CD14-positive monocyte (primary cell): ENCODE measurements at places on chromosomes 7 and 10.

- no peak for DNase-seq
Measured at GRCh38 chr10:121597504-121598262, 561 bp downstream of the FGFR2 start.

GRCh38 chr7:104958371-104958865 lies 55.6 kb upstream of the KMT2E start:
- no peak for DNase-seq

- DNase-seq = no peak
Measured at GRCh38 chr7:39683216-39683845, 60.0 kb downstream of the RALA start.

DNA sequence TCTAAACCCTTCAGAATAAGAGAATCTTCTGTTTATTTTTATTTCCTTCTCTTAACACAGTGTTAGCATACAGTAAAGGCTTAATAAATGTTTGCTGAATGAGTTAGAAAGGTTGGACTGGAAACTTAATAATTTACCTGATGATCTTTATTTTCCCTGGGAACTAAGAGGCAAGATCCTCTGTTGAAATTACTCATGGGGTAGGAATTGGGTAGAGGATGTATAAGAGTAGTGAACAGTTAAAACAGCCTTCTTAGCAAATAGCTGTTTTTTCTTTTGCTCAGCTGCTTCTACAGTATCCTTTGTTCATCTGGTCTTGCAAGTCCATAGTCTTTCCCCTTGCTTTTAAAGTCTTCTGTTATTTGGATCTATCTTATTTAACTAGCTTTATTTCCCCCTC lies 80.0 kb downstream of the AKAP9 start:
- no peak for DNase-seq

DNA sequence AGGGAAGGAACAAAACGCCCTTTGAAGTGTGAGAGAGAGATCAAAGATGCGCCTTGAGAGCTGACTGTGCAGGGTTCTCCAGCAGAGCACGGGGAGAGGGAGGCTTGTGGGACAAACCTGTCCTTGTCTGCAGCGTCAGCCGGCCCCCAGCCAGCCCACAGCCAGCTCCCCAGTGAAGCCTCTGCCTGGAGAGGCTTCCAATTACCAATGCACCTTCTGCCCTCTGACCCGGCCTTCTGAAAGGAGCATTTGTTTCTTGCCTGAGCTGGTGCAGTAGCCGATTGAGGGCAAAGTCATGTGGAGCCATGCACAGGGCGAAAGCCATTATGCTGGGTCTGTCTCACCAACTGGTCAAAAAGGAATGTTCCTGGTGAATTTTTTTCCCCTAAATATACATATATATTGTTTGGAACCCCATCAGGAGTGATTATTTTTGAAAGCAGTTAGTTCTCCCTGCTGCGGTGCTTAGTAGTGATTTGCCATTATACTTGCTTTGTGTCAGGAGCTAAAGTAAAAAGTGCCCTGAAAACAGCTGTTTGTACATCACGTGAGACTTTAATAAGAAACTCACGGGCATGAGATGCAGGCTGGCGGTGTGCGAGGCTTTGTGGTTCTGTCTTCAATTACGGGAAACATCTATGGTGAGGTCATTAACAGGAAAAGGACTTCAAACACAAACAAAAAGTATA lies 268.6 kb downstream of the KLF6 start:
- DNase-seq = no peak

GRCh38 chr7:117087639-117088396 lies 134.5 kb downstream of the ST7 start:
- DNase-seq = no peak

- DNase-seq = no peak
Measured at GRCh38 chr7:155181768-155182167, 111.6 kb downstream of the HTR5A start.

DNA sequence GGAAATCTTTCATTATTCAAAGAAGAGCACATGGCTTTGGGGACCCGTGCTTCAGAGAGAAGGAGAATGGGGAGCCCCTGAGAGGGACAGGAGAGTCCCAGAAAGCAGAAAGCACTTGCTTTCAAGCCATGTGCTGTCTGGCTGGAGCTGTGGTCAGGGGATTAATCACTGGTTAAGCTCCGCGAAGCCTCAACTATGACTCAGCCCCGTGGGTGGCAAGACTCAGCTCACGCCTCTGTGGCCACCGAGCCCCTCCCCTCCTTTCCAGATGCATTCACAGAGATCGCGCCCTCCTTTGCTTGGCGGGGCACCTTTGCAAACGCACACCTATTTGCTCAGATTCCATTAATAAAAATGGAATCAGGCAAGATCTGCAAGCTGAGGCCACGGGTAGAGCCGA lies 202.9 kb upstream of the TCERG1L start:
- no peak for DNase-seq

- no peak for DNase-seq
Measured at GRCh38 chr7:108824840-108825580, 255.3 kb downstream of the DNAJB9 start.

GRCh38 chr7:41745451-41745850 lies 42.6 kb upstream of the INHBA start:
- DNase-seq = no peak

DNA sequence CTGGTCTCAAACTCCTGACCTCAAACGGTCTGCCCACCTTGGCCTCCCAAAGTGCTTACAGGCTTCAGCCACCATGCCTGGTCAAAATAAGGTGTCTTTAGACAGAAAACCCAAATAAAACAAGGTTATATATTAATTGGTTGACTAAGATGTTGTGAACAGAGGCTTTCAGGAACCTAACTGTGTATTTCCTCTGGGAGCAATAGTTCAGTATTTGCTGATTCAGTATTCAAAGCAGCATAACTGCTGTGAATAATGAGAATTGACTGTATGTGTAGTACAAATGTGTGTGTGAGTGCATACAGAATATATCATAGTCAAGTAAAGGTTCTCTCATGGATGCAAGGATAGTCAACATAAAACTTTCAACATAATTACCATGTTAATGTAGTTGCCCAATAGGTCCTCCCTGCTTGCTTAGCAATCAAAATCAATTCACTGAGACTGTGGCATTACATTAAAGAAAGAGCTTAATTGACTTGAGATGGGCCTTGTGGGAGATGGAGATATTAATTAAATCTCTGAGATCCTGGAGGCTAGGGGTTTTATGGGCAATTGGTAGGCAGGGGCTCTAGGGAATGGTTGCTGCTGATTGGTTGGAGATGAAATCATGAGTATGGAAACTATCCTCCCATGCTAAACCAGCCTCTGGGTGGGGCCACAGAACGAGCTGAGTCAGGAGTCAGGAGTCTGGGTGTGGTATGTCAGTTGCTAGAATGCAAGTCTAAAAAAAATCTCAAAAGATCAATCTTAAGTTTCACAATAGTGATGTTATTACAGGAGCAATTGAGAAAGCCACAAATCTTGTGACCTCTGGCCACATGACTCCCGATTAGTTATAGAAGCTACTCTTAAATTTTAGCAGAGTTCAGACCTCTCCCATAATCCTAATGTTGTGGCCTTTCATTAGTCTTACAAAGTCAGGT lies 162.7 kb downstream of the AKR1D1 start:
- peak; percentile 43 for DNase-seq

DNA sequence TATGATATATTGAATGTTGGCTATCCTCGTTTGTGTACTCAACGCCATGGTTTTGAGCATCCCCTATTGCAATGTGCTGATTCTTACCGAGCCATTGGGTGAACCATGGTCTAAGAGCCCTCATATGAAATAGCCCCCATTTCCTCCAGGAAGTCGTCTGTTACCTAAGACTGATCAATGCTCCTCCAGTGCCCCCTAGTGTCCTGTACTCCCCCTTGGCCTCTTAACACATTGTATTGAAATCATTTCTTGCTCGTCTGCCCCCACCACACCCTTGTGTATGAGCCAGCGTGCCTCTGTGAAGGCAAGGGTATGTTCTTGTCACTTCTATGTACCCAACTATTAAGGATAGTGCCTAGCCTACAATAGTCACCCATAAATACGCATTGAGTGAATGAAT lies 11.2 kb upstream of the SLC35B4 start:
- DNase-seq = peak; percentile 53

DNA sequence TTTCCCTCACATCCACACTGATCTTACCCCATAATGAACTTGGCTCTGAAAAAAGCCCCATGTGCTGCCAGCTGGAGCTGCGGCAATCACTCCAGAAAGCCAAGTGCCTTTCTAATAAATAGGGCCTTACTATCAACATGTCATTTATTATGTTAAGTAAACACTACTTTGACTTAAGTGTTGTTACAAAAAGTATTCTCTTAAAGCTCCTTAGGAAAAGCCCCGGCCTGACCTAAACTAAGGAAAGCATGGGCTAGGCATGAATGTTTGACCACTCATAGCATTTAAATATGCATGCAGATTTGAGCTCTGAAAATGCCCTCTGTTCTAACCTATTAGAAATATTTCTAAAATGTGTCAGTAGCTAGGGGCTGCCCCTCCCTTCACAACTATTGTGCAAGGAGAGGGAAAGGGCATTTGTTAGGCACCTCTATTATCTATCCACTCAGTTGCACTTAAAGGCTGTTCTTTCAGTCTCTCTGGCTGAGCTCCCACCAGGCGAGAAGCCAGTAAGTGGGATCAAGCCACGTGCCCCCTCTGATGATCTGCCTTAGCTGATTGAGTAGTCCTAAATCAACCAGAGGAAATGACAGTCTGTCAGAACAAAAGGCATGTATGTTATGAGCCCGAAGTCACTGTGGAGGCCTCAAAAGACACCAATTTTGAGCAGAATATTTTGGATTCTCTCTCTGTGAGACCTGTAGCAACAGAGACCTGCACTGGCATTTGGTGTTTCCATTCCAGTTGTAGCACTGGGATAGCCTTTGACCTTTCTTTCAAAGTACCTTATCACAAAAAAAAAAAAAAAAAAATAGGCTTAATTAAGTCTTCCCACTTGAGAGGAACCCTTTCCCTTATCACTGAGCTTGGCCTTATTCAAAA lies 77.1 kb downstream of the ITGB8 start:
- DNase-seq = no peak
